ENCODE measurements at places on chromosomes 16 and 17. TPM values are rescaled to one million over a fixed set of nuclear protein-coding genes. Genes with fewer than 3 reads are reported as not detected.

LDHD gene
- 5.0 TPM for polyA plus RNA-seq

PRSS36 gene
- 0.91 TPM for polyA plus RNA-seq

RAI1 gene
- polyA plus RNA-seq = 0.89 TPM

DNAI2 gene
- polyA plus RNA-seq = 0.21 TPM

MMP2 gene
- 25.2 TPM for polyA plus RNA-seq

DNA sequence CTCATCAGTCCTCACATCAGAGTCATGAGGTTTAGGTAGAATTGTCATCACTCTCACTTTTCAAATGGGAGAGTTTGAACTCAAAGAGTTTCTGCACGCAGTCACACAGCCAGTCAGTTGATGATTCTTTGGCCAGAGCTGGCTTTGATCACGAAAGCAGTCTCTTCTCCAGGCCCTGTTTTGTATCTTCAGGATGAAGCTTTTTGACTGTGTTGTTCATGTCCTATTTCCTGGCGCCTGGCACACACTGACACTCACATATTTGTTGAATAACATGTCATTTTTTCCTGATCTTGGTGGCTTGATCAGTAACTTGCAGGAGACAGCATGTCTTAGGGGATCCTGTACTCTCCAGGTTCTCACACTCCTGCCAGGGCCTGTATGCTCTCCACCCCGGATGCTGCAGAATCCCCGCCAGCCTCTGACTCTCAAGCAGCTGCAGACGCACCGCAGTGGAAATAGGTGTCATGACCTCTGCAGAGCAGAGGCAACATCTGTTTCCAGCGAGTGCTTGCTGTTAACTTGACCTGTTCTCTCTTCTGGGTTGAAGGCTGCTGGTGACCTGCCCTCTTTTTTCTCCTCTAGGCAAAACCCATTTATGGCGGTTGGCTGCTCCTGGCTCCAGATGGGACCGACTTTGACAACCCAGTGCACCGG lies 33.0 kb downstream of the MPRIP start:
- no peak for DNase-seq
- H3K36me3 ChIP-seq = no peaks in the 10 kb centered on the region
- H3K4me1 ChIP-seq = no peaks in the 10 kb centered on the region

- peaks cover 7% of the 10 kb centered on the region for H3K4me1 ChIP-seq
- H3K27me3 ChIP-seq = peaks cover 16% of the 10 kb centered on the region
- no peak overlapping the region for H3K4me3 ChIP-seq
- DNase-seq = no peak
- no peak overlapping the region for H3K27ac ChIP-seq
- no peaks in the 10 kb centered on the region for H3K36me3 ChIP-seq
Measured at GRCh38 chr17:58760248-58760647, 4.6 kb downstream of the PPM1E start.

DNA sequence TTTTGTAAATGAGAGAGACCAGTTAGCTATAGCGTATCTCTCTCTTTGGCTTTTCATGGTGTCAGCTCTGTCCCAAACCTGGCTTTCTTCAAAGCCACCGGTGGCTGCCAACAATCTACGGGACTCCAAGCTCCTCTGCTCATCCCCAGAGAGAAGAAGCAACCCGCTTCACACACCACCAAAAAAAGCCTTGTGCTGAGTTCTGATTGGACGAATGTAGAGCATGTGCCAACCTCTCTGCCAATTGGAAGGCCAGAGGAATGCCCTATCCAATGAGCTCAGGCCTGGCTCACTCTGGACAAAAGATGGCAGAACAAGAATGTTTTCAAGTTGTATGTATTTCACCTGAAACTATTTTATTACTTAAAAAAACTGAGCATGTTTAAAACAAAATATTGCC lies 202.4 kb downstream of the C16orf95 start:
- no peaks in the 10 kb centered on the region for H3K36me3 ChIP-seq
- H3K27ac ChIP-seq = no peak overlapping the region
- peaks cover under 1% of the 10 kb centered on the region for H3K4me1 ChIP-seq
- DNase-seq = no peak
- H3K4me3 ChIP-seq = no peak overlapping the region

GRCh38 chr17:66211047-66211810 lies 18.0 kb downstream of the APOH start:
- H3K4me3 ChIP-seq = no peak overlapping the region
- DNase-seq = no peak
- H3K27ac ChIP-seq = no peak overlapping the region
- H3K27me3 ChIP-seq = no peaks in the 10 kb centered on the region
- H3K4me1 ChIP-seq = peaks cover 7% of the 10 kb centered on the region

- H3K27me3 ChIP-seq = no peaks in the 10 kb centered on the region
- H3K27ac ChIP-seq = peak overlapping the region; percentile 42
- peaks cover 4% of the 10 kb centered on the region for H3K4me1 ChIP-seq
- no peak overlapping the region for H3K4me3 ChIP-seq
Measured at GRCh38 chr16:20851601-20852000, 45.3 kb downstream of the REXO5 start.

DNA sequence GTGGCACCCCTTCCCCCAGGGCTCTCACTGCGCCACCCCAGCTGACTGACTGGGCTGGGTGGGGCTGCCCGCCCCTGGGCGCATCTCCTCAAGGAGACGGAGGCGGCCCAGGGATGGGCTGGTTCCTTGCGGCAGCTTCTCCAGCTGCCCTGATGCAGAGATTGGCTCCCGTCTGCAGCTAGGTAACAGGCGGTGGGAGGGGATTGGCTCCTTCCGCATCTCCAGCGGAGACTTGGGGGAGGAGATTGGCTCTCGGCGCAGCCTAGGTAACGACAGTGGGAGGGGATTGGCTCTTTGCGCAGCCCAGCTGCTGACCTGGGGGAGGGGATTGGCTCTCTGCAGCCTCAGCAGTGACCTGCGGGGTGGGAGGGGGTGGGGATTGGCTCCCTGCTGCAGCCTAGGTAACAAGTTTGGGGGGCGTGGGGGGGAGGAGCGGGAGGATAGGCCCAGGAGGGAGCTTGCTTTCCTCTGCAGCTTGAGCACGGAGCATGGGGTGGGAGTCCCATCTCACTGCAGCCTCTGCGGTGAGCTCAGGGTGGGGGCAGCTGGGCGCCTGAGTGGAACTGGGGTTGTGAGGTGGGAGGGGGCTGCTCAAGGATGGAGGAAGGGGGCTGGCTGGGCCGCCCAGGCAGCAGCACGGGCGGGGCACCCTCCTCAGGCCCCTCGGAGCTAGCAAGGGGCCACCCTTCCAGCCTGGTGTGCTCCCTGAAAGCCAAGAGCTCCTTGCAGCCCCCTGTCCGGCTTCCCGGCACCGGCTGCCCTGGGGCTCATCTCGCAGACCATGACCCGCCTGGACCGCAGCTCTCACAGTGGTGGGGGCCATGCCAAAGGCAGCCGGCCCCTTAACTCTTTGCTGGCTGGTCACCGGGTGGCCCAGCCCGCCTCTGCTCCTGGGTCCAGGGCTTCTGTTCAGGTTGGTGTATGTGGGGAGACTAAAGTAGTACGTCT lies 6.4 kb downstream of the NFE2L1 start:
- H3K27me3 ChIP-seq = no peaks in the 10 kb centered on the region
- H3K36me3 ChIP-seq = peaks cover 39% of the 10 kb centered on the region
- H3K27ac ChIP-seq = peak overlapping the region; percentile 94
- H3K4me3 ChIP-seq = peak overlapping the region; percentile 99
- peak; percentile 99 for DNase-seq
- H3K4me1 ChIP-seq = peaks cover 65% of the 10 kb centered on the region

DNA sequence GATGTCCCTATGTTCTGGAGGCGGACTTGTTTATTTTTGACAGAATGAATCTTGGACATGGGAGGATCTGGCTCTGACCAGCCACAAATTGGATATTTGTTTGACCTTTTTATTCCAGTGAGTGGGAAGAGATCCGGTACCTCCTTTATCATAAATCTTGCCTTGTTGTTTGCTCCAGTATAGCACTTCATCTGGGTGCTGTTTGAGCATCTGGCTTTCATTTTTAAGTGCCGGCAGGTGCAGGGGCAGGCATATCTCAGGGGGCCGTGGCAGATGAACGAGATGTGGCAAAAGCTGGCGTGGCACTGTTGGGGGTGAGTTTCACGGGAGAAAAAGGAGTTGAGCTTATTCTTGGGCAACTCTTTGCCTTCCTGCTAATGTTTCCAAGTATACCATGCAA lies 37.8 kb downstream of the MSI2 start:
- no peaks in the 10 kb centered on the region for H3K27me3 ChIP-seq
- DNase-seq = no peak
- H3K4me3 ChIP-seq = no peak overlapping the region
- peak overlapping the region; percentile 59 for H3K27ac ChIP-seq
- peaks cover 22% of the 10 kb centered on the region for H3K4me1 ChIP-seq
- peaks cover 7% of the 10 kb centered on the region for H3K36me3 ChIP-seq

GRCh38 chr16:12558641-12559040 lies 245.0 kb downstream of the CPPED1 start:
- H3K4me1 ChIP-seq = no peaks in the 10 kb centered on the region
- H3K4me3 ChIP-seq = no peak overlapping the region
- H3K27me3 ChIP-seq = no peaks in the 10 kb centered on the region
- H3K36me3 ChIP-seq = no peaks in the 10 kb centered on the region
- H3K27ac ChIP-seq = no peak overlapping the region
- peak; percentile 17 for DNase-seq

DNA sequence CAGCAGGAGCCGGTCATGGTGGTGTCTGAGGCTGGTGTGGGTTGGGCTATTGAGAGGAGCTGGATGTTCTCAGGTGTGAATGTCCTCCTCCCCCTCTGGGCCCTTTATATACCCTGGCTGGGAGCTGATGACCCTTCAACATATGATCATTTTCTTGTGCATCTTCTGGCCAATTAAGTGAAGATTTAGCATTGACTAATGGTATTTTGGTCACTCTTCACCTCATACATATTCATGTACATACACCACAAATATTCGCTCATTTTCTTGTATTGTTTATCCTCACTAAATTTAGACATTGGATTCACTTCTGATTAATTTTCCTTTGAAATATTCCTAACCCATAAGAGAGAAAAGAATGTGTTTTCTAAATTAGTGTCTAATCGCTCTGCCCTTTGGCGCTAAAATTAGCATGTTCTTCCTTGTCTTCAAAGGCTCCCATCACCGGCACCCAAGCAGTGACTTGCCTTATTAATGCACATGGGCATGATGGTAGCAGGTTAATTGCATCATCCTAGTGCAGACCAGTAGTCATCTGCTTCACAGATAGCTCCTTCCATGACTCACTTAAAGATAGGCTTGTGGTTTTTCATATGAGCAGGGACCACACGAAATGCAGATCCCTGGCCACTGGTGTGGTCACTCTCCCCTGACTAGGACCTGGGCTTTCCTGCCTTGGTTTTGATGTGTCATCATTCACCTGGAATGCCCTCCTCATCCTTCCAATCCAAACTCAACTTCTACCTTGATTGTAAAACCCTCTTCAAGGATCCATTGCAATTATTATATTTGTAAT lies at the start of gene KRTAP2-4:
TSS of gene KRTAP2-4 (minus strand) at position 51 of the 796 bp plus-strand sequence. CDS start at position 17, 34 bp downstream.
- no peak for DNase-seq
- H3K27me3 ChIP-seq = no peaks in the 10 kb centered on the region
- no peaks in the 10 kb centered on the region for H3K36me3 ChIP-seq
- H3K4me1 ChIP-seq = no peaks in the 10 kb centered on the region
- no peak within 1 kb of the TSS for H3K27ac ChIP-seq

DNA sequence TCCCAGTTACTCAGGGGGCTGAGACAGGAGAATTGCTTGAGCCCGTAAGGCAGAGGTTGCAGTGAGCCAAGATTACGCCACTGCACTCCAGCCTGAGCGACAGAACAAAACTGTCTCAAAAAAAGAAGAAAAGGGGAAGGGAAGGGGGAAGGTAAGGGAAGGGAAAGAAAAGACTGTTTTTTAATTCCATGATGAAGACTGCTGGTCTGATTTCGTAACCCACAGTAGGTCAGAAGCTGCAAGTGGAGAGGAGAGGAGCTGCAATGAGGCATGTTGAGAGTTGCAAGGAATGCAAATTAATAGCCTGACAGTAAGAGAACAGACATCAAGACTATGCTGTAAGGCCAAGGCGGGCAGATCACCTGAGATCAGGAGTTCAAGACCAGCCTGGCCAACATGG lies 33.3 kb downstream of the HELZ start:
- no peak overlapping the region for H3K27ac ChIP-seq
- no peaks in the 10 kb centered on the region for H3K27me3 ChIP-seq
- DNase-seq = no peak
- H3K36me3 ChIP-seq = no peaks in the 10 kb centered on the region
- H3K4me3 ChIP-seq = no peak overlapping the region

GRCh38 chr17:867896-868489 lies 85.8 kb downstream of the MRM3 start:
- H3K4me1 ChIP-seq = no peaks in the 10 kb centered on the region
- no peak overlapping the region for H3K4me3 ChIP-seq
- H3K36me3 ChIP-seq = no peaks in the 10 kb centered on the region

DNA sequence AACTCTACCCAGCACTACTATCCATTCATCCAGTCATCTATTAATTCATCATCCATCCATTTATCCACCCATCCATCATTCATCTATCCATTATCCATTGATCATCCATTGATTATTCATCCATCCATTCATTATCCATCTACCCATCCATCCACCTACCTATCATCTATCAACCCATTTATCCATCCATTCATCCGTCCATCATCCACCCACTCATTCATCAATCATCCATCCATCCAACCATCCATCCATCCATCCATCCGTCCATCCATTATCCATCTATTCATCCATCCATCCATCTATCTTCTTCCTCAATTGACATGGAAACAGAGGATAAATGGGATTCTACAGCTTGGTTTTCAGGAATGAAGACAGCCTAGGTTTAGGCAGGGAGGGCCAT lies 12.0 kb downstream of the SLC4A1 start:
- H3K4me1 ChIP-seq = no peaks in the 10 kb centered on the region
- DNase-seq = no peak
- no peak overlapping the region for H3K27ac ChIP-seq
- no peaks in the 10 kb centered on the region for H3K27me3 ChIP-seq

DNA sequence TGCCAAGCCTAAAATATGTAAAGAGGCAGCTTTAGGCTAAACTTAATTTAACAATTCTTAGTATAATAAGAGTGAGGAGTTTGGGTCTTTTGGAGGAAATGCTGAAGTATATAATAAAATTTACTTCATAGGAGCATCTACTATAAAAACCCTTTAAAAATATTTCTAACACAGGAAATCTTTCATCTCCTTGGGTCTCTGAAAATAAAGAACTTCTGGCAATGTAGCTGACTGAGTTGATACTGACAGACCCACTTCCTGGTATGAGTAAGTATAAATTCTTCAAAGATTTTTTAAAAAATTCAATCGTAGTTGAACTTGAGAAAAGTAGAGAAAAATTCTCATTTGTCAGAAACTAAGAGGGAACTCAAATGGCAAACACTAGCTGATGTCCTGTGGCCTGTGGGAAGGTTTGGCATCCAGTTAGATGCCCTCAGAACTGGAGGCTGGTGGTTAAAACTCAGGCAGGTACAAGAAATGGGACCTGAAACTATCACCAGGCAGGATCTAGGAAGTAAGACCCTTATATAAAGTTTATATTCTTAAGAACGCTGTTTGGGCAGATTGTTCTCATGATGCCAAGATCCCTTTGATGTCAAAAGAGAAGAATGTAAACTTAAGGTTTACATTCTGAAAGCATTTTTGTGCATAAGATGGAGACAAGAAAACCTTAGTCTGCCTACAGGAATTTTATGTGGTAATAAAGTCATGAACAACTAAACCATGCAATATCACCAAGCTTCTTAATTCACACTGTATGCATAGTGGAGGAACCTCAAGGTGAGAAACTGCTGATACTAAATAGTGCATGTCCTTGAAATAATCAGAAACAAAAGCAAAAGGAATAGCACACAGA lies 6.2 kb downstream of the KRTAP4-6 start:
- no peaks in the 10 kb centered on the region for H3K36me3 ChIP-seq
- no peaks in the 10 kb centered on the region for H3K4me1 ChIP-seq
- no peak overlapping the region for H3K4me3 ChIP-seq

- no peak for DNase-seq
- no peaks in the 10 kb centered on the region for H3K27me3 ChIP-seq
- H3K4me3 ChIP-seq = no peak overlapping the region
- no peaks in the 10 kb centered on the region for H3K36me3 ChIP-seq
Measured at GRCh38 chr16:56780646-56781045, 50.7 kb downstream of the NUP93 start.

All from GM23338 (cell line).